ENCODE measurements at places on chromosomes 7 and 10. TPM values are rescaled to one million over a fixed set of nuclear protein-coding genes. Genes with fewer than 3 reads are reported as not detected.
A peak's percentile ranks its signal among the peaks of the same experiment; 100 is the strongest.

DNA sequence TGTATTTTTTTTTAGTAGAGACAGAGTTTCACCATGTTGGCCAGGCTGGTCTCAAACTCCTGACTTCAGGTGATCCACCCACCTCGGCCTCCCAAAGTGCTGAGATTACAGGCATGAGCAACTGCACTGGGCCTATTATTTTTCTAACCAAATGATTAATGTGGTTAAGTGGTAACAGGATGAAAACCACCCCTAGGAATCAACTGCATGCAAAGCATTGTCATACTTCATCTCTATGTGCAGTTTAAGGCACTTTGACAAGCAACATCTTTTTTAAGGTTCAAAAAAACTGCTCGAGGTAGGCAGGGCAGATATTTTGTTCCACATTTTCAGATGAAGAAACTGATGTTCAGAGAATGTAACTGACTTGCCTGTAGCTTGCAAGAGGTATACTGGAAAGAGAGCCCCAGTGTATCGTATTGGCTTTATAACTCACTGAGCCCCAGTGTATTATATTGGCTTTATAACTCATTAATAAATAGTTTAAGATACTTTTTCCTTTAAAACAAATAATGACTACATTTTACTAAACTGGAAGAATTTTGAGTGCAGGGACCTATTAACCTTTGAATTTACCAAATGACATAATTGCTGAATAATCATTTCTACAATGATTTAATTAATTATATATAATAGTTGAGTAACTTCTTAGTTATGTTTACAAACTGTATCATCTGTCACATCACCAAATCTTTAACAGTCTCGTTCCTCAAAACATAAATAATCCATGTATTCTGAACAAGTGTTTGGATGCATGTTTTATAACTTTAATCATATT is 38.1 kb downstream of the RTKN2 start:
- no peak for DNase-seq
- no peaks in the 10 kb centered on the region for H3K27me3 ChIP-seq
- no peak overlapping the region for H3K27ac ChIP-seq
- no peaks in the 10 kb centered on the region for H3K36me3 ChIP-seq
- no peaks in the 10 kb centered on the region for H3K4me1 ChIP-seq
- H3K4me3 ChIP-seq = no peak overlapping the region

DNA sequence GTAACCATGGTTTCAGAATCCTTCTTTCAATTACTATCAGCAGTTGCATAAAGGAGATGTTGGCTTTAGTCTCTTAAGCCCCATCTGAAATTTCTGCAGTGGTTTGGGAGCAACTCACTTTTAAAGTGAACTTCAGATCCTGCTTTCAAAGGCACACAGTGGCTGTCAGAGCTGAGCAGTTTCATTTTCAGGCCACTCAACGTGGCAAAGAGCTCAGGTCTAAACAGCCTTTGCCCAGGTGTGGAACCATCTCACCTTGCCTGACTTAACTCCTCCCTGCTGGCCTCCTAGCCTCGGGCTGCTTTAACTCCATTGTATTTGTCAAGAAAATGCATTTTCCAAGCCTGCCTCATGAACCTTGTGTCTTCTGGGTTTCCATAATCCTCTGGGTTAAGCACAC is 197.5 kb upstream of the KMT2E start:
- no peak overlapping the region for H3K27ac ChIP-seq
- DNase-seq = no peak
- no peak overlapping the region for H3K4me3 ChIP-seq
- H3K4me1 ChIP-seq = no peaks in the 10 kb centered on the region

DNA sequence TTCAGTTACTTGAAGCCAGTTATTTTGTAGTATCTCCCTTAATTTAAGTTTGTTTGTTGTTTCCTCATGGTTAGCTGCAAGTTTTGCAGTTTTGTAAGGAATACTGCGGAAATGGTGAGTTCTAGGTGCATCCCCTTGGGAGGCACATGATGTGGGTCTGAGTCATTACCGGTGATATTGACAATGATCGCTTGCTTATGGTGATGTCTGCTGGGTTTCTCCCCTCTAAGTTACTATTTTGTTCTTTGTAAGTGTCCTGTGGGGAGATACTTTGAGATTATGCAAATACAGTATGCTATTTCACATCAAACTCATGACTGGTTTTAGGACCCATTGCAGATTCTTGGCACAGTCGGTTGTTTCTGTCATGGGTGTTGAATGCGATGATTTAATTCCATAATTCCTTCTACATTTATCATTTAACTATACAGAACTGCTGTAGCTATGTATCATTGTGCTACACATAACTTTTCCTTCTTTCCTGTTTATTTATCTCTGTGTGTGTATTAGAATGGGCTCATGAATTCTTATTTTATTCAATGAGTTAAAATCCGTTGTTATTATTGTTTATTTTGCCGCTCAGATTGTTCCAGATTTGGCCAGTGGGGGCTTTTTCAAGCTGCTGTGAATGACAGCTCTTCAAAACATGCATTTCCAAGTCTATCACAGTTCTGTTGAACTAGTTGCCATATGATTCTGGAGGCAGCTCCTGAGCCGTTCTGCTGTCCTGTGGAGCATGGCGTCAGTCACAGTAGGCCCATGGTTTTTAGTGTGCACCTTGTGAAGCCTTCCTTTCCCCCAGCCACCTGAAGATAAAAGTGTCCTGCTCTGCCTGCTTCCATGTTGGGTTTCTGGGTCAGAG is 18.4 kb downstream of the TSPAN14 start:
- H3K4me3 ChIP-seq = no peak overlapping the region
- no peak overlapping the region for H3K27ac ChIP-seq
- peaks cover 40% of the 10 kb centered on the region for H3K4me1 ChIP-seq
- H3K36me3 ChIP-seq = peaks cover 42% of the 10 kb centered on the region
- peak; percentile 64 for DNase-seq

DNA sequence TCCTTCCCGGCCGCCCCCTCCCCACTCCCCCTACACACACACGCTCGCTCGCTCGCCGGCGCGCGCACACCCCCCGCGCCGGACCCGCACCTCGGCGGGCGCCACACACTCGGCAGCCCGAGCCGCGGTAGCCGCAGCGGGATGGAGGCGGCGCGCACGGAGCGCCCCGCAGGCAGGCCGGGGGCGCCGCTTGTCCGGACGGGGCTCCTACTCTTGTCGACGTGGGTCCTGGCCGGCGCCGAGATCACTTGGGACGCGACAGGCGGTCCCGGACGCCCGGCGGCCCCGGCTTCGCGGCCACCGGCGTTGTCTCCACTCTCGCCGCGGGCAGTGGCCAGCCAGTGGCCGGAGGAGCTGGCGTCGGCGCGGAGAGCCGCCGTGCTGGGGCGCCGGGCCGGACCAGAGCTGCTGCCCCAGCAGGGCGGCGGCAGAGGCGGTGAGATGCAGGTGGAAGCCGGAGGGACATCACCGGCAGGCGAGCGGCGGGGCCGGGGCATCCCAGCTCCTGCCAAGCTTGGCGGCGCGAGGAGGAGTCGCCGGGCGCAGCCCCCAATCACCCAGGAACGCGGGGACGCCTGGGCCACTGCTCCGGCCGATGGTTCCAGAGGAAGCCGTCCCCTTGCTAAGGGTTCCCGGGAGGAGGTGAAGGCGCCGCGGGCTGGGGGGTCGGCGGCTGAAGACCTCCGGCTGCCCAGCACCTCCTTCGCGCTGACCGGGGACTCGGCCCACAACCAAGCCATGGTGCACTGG is at the start of gene SORCS3:
Gene SORCS3, plus strand, starts transcription at position 104 of the 750 bp plus-strand sequence.
- H3K4me3 ChIP-seq = no peak within 1 kb of the TSS
- H3K4me1 ChIP-seq = no peaks in the 10 kb centered on the region
- H3K36me3 ChIP-seq = no peaks in the 10 kb centered on the region
- H3K27me3 ChIP-seq = peaks cover 60% of the 10 kb centered on the region
- DNase-seq = no peak

- H3K36me3 ChIP-seq = peaks cover 5% of the 10 kb centered on the region
- H3K4me3 ChIP-seq = no peak overlapping the region
- peaks cover 7% of the 10 kb centered on the region for H3K4me1 ChIP-seq
- no peaks in the 10 kb centered on the region for H3K27me3 ChIP-seq
- peak; percentile 48 for DNase-seq
- no peak overlapping the region for H3K27ac ChIP-seq
These were observed 604.9 kb downstream of the LRMDA start for GRCh38 chr10:76036111-76036940.

GRCh38 chr10:77500754-77501151 is 136.9 kb downstream of the KCNMA1 start:
- no peak overlapping the region for H3K27ac ChIP-seq
- no peaks in the 10 kb centered on the region for H3K4me1 ChIP-seq
- H3K27me3 ChIP-seq = no peaks in the 10 kb centered on the region
- no peak overlapping the region for H3K4me3 ChIP-seq
- no peaks in the 10 kb centered on the region for H3K36me3 ChIP-seq

DNA sequence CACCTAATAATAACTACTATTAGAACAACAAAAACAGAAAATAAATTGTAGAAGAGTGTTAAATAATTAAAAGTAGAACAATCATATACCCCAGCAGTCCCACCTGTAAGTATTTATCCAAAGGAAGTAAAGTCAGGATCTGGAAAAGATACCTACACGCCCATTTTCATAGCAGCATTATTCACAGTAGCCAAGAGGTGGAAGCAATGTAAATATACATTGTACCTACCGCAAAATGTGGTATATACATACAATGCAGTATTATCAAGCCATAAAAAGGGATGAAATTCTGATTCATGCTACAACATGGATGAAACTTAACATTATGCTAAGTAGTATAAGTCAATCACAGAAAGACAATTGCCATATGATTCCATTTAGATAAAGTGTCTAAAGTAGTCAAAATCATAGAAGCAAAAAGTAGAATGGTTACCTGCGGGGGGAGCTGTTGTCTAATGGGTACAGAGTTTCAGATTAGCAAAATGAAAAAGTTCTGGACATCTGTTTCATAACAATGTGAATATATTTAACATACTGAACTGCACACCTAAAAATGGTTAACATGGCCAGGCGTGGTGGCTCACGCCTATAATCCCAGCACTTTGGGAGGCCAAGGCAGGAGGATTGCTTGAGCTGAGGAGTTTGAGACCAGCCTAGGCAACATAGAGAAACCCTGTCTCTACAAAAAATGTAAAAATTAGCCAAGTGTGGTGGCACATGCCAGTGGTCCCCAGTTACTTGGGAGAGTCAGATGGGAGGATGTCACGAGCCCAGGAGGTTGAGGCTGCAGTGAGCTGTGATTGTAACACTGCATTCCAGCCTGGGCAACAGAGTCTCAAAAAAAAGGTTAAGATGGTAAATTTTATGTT is 6.0 kb upstream of the TMED4 start:
- DNase-seq = peak; percentile 46
- H3K27ac ChIP-seq = no peak overlapping the region
- H3K4me1 ChIP-seq = peaks cover 2% of the 10 kb centered on the region
- no peaks in the 10 kb centered on the region for H3K27me3 ChIP-seq
- no peak overlapping the region for H3K4me3 ChIP-seq

DNA sequence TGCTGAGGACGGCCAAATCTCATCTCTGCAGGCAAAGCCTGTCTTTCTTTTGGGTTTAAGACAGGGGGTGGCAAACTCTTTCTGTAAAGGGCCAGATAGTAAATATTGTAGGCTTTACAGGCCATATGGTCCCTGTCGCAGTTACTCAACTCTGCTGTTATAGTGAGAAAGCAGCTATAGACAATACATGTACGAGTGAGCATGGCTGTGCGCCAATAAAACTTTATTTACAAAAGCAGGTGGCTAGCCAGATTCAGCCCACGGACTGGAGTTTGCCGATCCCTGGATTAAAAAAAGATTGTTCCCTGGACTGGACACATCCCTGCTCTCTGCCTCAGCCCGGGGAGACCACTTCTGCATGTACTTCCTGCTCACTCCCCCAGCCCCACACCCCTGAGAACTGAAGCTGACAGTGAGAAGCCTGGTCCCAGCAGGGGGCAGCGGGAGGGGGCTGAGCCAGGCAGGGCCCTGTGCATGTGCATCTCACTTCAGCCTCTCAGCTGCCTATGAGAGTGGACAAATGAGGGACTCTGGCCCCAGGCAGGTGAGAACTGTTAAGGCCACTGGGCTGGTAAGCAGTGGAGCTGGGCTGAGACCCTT is 392.4 kb downstream of the PLXNA4 start:
- no peak overlapping the region for H3K4me3 ChIP-seq
- no peak overlapping the region for H3K27ac ChIP-seq
- H3K36me3 ChIP-seq = no peaks in the 10 kb centered on the region
- DNase-seq = no peak
- H3K4me1 ChIP-seq = no peaks in the 10 kb centered on the region

DNA sequence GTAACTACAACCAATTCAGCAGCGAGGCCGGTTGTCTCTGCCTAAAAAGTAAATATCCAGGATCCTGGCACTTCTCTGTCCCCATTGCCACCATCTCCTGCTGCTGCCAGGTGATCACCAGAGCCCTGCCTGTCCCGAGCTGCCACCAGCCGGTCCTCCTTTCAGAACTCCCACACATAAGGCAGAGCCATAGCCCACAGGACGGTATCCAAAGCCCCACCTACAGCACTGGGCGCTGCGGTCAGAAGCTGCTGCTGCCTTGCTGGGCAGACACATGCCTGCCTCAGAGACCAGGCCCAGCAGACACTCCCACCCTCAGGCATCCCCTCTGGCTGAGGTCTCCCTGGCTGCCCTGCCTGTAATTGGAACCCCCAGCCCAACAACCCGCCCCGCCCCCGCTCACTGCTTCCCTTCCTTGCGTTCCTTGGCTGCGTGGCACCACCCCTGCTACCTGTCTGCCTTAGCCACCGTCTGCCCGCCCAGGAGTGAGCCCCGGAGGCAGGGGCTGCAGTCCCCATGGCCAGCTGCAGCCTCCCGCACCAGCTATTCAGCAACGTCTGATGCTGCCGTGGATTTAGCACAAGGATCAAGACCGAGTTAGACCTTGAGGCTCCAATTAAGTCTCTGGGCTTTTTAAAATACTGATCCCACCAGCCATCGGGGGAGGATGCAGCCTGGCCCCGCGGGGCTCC is 100.7 kb downstream of the CYTH3 start:
- no peak overlapping the region for H3K27ac ChIP-seq
- peaks cover 3% of the 10 kb centered on the region for H3K27me3 ChIP-seq
- DNase-seq = no peak
- peaks cover 8% of the 10 kb centered on the region for H3K36me3 ChIP-seq
- peaks cover 25% of the 10 kb centered on the region for H3K4me1 ChIP-seq
- H3K4me3 ChIP-seq = no peak overlapping the region

- H3K27me3 ChIP-seq = no peaks in the 10 kb centered on the region
- DNase-seq = no peak
- H3K4me1 ChIP-seq = peaks cover 37% of the 10 kb centered on the region
- H3K27ac ChIP-seq = no peak overlapping the region
- H3K4me3 ChIP-seq = no peak overlapping the region
- H3K36me3 ChIP-seq = no peaks in the 10 kb centered on the region
These were observed 8.1 kb downstream of the POR start for GRCh38 chr7:75922966-75923603.

DNA sequence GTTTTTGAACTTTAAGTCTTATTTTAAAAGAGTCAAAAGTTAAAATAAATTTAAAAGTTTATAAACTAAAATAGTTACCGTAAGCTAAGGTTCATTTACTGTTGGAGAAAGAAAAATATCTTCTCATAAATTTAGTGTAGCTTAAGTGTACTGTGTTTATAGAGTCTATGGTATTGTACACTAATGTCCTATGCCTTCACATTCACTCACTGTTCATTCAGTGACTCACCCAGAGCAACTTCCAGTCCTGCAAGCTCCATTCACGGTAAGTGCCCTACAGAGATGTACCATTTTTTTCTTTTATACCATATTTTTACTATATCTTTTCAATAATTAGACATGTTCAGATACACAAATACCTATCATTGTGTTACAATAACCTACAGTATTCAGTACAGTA is 97.6 kb downstream of the PTN start:
- H3K4me3 ChIP-seq = no peak overlapping the region
- DNase-seq = no peak
- no peaks in the 10 kb centered on the region for H3K27me3 ChIP-seq
- H3K4me1 ChIP-seq = no peaks in the 10 kb centered on the region

The PSD gene
- 1.1 TPM for polyA plus RNA-seq

The NEUROD6 gene
- not detected for polyA plus RNA-seq

The FAM131B gene
- 0.72 TPM for polyA plus RNA-seq

The KIF5B gene
- 32.9 TPM for polyA plus RNA-seq

The GRID2IP gene
- polyA plus RNA-seq = not detected

The ARPC1A gene
- 72.5 TPM for polyA plus RNA-seq
